Mesendoderm (in vitro differentiated cells): ENCODE measurements at places on chromosomes 7 and 10.

GRCh38 chr10:84196941-84197340 lies 2.6 kb downstream of the CDHR1 start:
- no peak overlapping the region for H3K4me3 ChIP-seq
- H3K27ac ChIP-seq, result no peak overlapping the region
- H3K36me3 ChIP-seq, result no peaks in the 10 kb centered on the region

GRCh38 chr10:17430647-17431355 lies 23.6 kb downstream of the ST8SIA6 start:
- H3K36me3 ChIP-seq, result no peaks in the 10 kb centered on the region
- H3K27ac ChIP-seq, result no peak overlapping the region
- peaks cover 8% of the 10 kb centered on the region for H3K4me1 ChIP-seq

GRCh38 chr10:74276416-74276815 lies 125.4 kb downstream of the ADK start:
- H3K27ac ChIP-seq, result no peak overlapping the region
- no peak overlapping the region for H3K4me3 ChIP-seq
- no peaks in the 10 kb centered on the region for H3K36me3 ChIP-seq
- H3K4me1 ChIP-seq, result no peaks in the 10 kb centered on the region
- H3K27me3 ChIP-seq, result no peaks in the 10 kb centered on the region
- DNase-seq, result no peak

DNA sequence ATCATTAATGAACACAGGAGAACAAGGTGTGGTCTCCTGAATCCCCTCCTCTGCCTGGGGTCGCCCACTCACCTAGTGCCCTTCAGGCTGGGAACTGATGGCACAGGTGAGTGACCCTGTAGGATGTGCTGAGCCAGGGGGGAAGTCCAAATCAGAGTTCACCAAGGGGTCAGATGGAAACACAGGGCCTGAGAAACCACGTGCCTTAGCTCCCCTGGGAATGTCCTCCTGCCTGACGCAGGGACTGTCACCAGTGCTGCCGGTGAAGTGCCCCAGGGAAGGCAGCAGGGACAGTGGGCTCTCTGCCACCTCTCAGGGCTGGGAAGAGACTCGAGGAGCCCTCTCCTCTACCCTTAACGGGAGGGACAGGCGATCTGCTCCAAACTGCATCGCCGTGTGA lies 5.8 kb upstream of the PYROXD2 start:
- H3K4me3 ChIP-seq, result no peak overlapping the region
- no peaks in the 10 kb centered on the region for H3K27me3 ChIP-seq
- H3K4me1 ChIP-seq, result no peaks in the 10 kb centered on the region
- no peak overlapping the region for H3K27ac ChIP-seq
- DNase-seq, result no peak

DNA sequence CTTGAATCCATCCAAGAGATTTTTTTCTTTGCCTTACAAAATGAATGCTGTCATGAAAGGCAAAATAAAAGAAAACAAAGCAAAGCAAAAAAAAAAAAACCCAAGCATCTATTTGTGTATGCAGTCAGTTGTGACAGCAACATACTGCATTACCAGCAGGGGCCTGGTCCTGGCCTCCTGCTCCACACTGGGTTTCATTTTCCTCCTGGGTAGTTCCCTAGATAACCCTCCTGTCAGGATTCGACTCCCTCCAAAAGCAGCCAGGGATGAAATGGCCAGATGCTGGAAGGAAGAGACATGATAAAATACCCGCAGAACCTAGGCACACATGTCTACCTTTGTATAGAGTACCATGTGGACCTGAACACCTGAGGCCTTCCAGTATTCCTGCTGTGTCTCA lies 148.6 kb downstream of the NRCAM start:
- no peaks in the 10 kb centered on the region for H3K4me1 ChIP-seq
- H3K4me3 ChIP-seq, result no peak overlapping the region
- H3K27ac ChIP-seq, result no peak overlapping the region
- no peaks in the 10 kb centered on the region for H3K36me3 ChIP-seq
- no peak for DNase-seq

- no peak overlapping the region for H3K27ac ChIP-seq
- no peaks in the 10 kb centered on the region for H3K4me1 ChIP-seq
- H3K36me3 ChIP-seq, result no peaks in the 10 kb centered on the region
- DNase-seq, result peak; percentile 35
- no peak overlapping the region for H3K4me3 ChIP-seq
- no peaks in the 10 kb centered on the region for H3K27me3 ChIP-seq
Measured at GRCh38 chr7:665736-666453, 60.6 kb upstream of the DNAAF5 start.

- H3K4me1 ChIP-seq, result peaks cover 2% of the 10 kb centered on the region
- H3K27ac ChIP-seq, result no peak overlapping the region
Measured at GRCh38 chr7:101911800-101912715, 94.6 kb downstream of the CUX1 start.

DNA sequence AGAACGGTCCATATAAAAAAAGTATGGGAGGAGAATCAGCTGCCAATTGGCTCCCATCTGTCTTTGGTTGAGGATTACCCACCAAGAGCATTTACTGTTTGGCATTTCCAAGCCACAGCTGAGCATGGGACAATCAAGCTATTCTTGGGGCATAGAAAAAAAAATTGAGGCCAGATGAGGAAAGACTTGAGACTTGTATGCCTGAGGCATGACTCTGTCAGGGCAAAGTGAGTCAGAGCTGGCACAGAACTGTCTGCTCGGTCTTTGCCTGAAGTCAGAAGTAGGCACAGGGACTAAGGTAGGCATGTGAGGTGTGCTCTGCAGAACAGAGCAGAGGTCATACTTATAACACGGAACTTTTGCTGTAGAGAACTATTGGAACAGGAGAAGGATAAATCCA lies 126.5 kb upstream of the CHRM2 start:
- peaks cover 1% of the 10 kb centered on the region for H3K27me3 ChIP-seq
- H3K4me1 ChIP-seq, result no peaks in the 10 kb centered on the region
- H3K36me3 ChIP-seq, result no peaks in the 10 kb centered on the region
- H3K4me3 ChIP-seq, result no peak overlapping the region

GRCh38 chr7:85119934-85120333 lies 66.9 kb downstream of the SEMA3D start:
- DNase-seq, result no peak
- H3K36me3 ChIP-seq, result no peaks in the 10 kb centered on the region
- H3K4me1 ChIP-seq, result no peaks in the 10 kb centered on the region
- no peaks in the 10 kb centered on the region for H3K27me3 ChIP-seq

DNA sequence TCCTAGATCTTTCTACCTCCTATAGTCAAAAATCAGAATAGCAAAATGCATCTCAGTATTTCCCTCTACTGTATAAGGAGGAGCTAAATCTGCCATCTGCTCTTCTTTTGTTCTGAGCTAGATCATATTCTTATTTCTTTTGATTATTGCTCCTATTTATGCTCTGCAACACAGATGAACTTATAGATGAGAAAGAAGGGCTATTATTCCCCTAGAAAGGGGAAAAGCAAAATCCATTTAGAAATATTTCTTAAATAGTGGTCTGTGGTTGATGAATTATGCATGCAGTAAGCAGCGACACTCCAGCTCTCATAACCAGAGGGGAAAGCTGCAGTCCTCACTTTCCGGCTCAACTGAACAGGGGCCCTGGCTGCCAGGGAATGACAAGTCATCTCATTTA lies 207.3 kb upstream of the SORCS1 start:
- H3K4me3 ChIP-seq, result no peak overlapping the region
- no peaks in the 10 kb centered on the region for H3K4me1 ChIP-seq
- H3K27ac ChIP-seq, result no peak overlapping the region
- no peaks in the 10 kb centered on the region for H3K27me3 ChIP-seq
- H3K36me3 ChIP-seq, result no peaks in the 10 kb centered on the region

DNA sequence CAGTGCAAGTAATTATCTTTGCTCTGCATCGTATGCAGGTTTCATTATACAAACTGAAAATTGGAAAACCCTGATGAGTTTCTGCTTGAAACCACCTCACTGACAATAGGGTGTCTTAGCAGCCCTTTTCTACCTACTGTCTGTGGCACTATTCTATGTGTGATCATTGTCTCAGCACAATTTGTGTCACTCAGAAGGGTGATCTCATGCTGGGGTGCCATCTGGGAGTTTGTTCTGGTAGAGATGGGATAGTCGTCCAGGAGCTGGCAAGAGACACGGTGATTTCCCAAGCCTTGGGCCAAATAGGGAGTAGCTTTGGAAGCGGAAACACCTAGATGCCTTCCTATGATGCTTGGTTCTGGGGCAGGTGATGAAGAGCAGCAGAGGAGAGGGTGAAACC lies 186.3 kb downstream of the FRMD4A start:
- DNase-seq, result no peak
- no peaks in the 10 kb centered on the region for H3K27me3 ChIP-seq
- H3K36me3 ChIP-seq, result no peaks in the 10 kb centered on the region
- H3K4me1 ChIP-seq, result no peaks in the 10 kb centered on the region
- H3K27ac ChIP-seq, result no peak overlapping the region
- no peak overlapping the region for H3K4me3 ChIP-seq

DNA sequence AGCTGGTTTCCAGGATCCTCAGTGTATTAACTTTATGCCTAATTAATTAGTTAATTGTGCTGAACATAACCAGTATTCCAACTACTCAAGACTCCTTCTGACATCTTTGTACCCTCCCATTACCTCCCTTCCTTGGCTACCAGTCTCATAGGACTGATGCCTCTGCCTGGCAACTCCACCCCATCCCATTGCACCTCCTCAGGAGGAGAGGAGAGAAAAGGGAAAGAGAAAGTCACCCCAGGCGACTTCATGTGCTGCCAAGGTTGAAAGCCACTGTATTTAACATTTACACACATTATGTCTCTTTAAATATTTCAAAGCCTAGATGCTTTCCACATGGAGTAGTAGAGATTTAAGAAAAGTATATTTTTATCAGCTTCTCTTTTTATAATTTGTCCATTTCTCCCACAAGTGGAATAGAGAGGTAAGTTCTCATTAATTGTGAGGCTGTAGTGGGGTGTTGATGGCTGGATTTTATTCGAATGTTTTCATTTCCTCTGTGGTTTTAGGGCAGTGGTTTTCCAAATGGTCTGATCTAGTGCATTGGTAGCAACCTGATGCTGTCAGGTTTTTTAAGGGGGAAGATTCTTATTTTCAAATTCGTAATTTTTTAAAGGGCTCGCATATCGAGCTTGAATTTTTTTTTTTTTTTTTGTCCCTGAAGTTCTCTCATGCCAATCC lies 148.0 kb downstream of the BICC1 start:
- no peaks in the 10 kb centered on the region for H3K27me3 ChIP-seq
- no peak overlapping the region for H3K4me3 ChIP-seq
- no peaks in the 10 kb centered on the region for H3K4me1 ChIP-seq
- no peak overlapping the region for H3K27ac ChIP-seq

DNA sequence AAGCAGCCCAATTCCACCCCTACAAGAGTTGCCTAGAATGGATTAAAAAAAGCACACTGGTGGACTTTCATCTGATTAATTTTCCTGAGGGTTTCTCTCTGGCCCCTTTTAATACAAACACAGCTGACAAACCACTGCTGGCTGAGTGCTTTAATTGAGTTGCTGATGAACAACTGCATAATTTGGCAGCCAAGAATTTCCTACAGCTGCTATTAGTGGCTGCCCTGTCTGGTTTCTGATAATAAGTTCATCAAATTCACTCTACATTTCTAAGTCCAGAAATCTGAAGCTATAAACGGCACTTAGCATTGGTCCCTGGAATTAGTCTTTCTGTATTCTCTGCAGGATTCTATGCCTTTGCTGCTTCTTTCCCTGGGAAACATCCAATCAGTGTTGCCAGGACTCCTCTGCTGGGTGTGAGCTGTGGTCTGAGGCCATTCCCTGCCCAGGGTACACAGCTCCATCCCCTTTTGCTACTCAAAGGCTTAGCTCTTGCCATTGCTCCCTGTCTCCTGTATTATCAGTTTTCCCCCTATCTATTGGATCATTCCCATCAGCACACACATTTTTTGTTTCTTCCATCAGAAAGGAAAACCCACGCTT lies 110.6 kb downstream of the LSM5 start:
- H3K36me3 ChIP-seq, result no peaks in the 10 kb centered on the region
- no peak overlapping the region for H3K4me3 ChIP-seq
- no peak overlapping the region for H3K27ac ChIP-seq
- no peaks in the 10 kb centered on the region for H3K27me3 ChIP-seq
- H3K4me1 ChIP-seq, result peaks cover 4% of the 10 kb centered on the region

- H3K27ac ChIP-seq, result no peak overlapping the region
- no peaks in the 10 kb centered on the region for H3K4me1 ChIP-seq
- no peaks in the 10 kb centered on the region for H3K27me3 ChIP-seq
- no peaks in the 10 kb centered on the region for H3K36me3 ChIP-seq
- DNase-seq, result no peak
Measured at GRCh38 chr7:128876978-128877755, 14.5 kb downstream of the ATP6V1F start.

DNA sequence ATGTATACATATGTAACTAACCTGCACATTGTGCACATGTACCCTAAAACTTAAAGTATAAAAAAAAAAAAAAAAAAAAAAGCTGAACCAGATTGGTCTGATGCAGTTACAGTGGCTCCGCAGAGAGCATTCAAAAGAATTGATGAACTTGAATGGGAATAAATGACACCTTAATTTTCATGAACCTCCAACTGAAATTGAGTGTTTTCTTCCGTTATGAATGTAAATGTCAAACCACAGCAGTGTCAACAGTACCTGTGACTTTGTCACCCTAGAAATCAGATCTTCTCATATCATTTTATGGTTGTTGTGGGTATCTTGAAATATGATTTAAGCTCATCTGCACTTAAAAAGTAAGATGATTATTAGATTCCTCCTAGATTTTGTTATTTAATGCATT lies 32.7 kb upstream of the SRGN start:
- H3K4me3 ChIP-seq, result no peak overlapping the region
- no peaks in the 10 kb centered on the region for H3K27me3 ChIP-seq
- no peak for DNase-seq
- no peaks in the 10 kb centered on the region for H3K4me1 ChIP-seq
- H3K27ac ChIP-seq, result no peak overlapping the region

DNA sequence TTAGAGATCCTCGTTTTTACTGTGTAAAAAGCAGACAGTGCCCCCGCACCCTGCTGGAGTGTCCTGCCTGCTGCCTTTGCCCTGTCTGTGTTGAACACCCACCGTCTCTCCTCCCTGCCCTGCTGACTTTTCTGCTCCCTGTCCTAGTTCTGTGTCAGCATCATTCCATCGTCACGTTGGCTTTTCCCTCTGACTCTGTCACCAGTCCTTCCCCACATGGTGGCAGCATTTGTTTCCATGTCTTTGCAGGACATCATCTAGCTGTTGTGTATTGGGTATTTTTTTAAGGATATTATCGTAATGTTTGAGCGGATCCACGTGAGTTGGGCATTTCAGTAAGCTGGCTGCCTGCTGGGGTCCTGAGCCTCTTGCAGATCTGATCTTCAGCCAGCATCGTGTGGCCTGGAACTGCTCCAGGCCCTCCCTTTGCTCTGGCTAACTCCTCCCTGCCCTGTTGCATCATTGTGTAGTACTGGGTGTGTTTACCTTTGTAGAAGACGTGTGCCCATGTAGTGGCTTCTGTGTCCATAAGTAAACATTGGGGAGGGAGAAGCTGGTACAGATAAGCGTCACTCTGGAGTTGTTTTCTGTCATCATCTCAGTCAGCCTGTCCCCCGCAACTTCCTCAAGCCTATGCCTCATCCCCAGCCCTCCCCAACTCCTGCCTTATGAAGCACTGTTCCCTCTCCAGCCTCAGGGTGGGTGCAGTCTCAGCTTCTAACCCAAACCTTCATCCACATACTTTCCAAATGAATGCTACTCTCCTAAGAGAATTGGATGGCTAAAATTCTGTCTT lies 44.3 kb downstream of the TRRAP start:
- peaks cover 21% of the 10 kb centered on the region for H3K36me3 ChIP-seq
- H3K27me3 ChIP-seq, result no peaks in the 10 kb centered on the region
- no peak overlapping the region for H3K4me3 ChIP-seq

- H3K27me3 ChIP-seq, result no peaks in the 10 kb centered on the region
- H3K4me3 ChIP-seq, result no peak overlapping the region
- no peak overlapping the region for H3K27ac ChIP-seq
- H3K36me3 ChIP-seq, result no peaks in the 10 kb centered on the region
- peak; percentile 99 for DNase-seq
Measured at GRCh38 chr10:29273478-29273877, 15.4 kb upstream of the LYZL1 start.
